ENCODE measurements at places on chromosomes 4 and X. TPM values are rescaled to one million over a fixed set of nuclear protein-coding genes. Genes with fewer than 3 reads are reported as not detected.

DNA sequence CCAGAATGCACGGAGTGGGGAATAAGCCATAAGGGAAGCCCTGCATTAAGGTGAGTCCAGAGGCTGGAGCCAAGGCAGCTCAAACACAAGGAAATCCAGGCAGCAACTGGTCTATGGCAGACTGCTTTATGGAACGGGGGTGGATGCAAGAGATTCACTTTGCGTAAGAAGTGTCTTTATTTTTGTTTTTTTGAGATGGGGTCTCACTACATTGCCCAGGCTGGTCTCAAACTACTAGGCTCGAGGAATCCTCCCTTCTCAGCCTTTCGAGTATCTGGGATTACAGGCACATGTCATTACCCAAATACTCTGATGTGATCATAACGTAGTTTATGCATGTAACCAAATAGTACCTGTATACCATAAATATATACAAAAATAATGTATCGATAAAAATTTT lies 199.5 kb downstream of the MAML3 start:
- H3K4me1 ChIP-seq, result peaks cover 18% of the 10 kb centered on the region
- no peak overlapping the region for H3K4me3 ChIP-seq
- DNase-seq, result no peak
- H3K27me3 ChIP-seq, result peaks cover 35% of the 10 kb centered on the region
- no peak overlapping the region for H3K27ac ChIP-seq

- H3K4me3 ChIP-seq, result no peak overlapping the region
- H3K27me3 ChIP-seq, result no peaks in the 10 kb centered on the region
- no peaks in the 10 kb centered on the region for H3K36me3 ChIP-seq
- no peaks in the 10 kb centered on the region for H3K4me1 ChIP-seq
- DNase-seq, result no peak
Measured at GRCh38 chr4:78155616-78156105, 98.5 kb downstream of the FRAS1 start.

DNA sequence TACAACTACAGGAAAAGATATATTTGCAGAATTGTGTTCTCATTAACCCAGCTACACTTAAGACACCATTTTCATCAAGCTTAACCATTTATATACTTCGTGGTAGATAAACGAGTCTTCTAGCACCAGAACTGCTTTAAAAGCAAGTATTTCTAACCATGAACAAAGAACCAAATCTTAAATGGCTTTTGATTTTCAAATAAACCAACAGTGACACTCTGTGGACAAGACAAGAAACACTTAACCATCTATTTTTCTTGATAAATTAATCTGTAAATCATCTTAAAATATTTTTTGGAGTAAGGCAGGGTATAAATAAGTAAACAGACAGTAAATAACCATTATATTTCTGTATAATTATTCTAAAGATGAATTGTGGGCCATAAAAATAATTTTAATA lies 10.2 kb downstream of the BEND2 start:
- no peak overlapping the region for H3K4me3 ChIP-seq
- DNase-seq, result no peak
- no peaks in the 10 kb centered on the region for H3K4me1 ChIP-seq
- H3K27me3 ChIP-seq, result no peaks in the 10 kb centered on the region
- H3K27ac ChIP-seq, result no peak overlapping the region
- no peaks in the 10 kb centered on the region for H3K36me3 ChIP-seq

The ERVMER34-1 gene
- not detected for total RNA-seq

- DNase-seq, result no peak
- H3K36me3 ChIP-seq, result no peaks in the 10 kb centered on the region
- no peaks in the 10 kb centered on the region for H3K27me3 ChIP-seq
- H3K4me3 ChIP-seq, result no peak overlapping the region
- H3K27ac ChIP-seq, result no peak overlapping the region
Measured at GRCh38 chr4:85491527-85491926, 16.6 kb downstream of the ARHGAP24 start.

Measured in activated T-helper 2 cell treated with anti-CD3 and anti-CD28 coated beads, Interferon-gamma antibody, Interleukin-2, Interleukin-4, amounts not matched to agents 10 μg/mL and 5 μg/mL and 100 μg/mL, durations not matched to agents 14 hours and 24 hours and 36 hours (primary cell).